ENCODE measurements at places on chromosomes 13 and 19.

DNA sequence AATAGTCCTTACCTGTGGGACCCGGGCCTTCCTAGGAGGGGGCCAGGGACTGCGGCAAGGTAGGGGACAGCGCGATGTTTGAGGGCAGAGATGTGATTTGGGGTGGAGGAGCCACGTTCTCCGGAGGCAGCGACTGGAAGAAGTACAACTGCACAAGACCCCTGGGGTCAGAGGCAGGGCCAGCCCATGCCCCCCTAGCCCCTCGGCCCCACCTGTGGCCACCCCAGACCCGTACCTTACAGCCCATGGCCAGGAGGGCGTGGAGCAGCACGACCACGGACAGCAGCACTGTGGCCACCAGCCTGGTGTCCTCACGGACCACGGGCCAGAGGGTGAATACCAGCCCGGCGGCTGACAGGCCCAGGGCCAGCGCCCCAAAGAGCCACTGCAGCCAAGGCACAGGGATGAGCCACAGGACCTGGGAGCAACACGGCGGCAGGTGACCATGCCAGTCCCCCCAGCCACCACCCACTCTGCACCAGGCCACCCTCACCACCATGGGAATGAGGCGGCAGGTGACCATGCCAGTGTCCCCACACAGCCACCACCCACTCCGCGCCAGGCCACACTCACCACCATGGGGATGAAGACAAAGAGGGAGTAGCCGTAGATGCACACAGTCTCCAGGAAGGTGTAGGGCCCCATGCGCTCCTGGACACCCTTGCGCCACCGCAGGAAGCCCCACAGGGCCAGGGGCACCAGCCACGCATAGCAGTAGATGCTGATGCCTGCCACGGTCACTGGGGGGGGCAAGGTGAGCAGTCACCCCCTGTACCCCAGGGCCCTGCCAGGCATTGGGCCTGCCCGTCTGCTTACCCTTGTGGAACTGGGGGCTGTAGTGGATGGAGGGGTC lies 5.0 kb downstream of the YIPF2 start:
- no peak for ATAC-seq

DNA sequence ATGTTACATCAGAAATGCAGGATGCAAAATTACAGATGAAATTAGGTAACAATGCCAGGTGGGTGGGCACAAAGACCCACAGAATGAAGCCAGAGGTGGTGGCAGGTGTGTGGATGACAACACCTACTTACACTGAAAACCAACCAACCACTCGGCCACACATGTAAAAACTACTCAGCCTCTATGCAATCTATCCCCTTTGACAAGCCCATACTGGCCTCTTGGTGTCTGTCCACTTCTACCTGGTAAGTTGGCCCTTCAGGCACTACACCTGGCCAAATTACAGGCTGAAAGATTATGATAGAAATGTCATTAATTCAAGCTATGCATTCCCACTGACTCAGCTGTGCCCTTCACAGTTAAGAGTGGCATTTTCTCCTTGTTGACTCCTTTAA lies 50.0 kb downstream of the BRD4 start:
- ATAC-seq = no peak

DNA sequence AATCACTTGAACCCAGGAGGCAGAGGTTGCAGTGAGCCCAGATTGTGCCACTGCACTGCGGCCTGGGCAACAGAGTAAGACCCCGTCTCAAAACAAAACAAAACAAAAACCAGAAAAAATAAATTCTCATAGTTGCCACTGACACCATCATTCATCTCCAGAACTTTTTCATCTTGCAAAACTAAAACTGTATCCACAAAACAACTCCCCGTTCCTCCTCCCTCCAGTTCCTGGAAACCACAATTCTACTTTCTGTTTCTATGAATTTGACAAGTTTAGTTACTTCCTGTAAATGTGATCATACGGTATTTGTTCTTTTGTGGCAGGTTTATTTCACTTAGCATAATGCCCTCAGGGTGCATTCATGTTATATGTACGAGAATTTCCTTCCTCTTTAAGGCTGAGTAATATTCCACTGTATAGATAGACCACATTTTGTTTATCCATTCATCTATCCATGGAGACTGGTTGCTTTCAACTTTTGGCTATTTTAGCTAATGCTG lies 13.2 kb upstream of the ADGRE5 start:
- ATAC-seq = peak; percentile 14

DNA sequence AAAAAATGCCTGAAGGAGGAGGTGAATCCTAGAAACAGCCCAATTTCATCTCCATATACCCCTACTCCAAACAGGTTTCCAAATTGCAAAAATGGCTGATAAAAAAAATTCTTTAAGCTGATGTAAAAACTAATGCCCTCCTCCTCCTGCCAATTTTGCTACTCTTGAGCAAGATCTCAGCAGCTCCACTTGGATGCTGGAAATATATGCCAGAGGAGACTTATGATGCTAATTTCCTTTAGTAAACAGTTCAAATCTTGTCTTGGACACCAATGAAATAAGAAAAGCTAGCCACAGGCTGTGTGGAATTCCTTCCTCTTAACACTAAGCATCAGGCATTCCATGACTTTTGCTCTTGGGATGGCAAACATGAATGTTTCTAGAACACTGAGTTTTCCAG lies 67.5 kb downstream of the INSR start:
- ATAC-seq = no peak

DNA sequence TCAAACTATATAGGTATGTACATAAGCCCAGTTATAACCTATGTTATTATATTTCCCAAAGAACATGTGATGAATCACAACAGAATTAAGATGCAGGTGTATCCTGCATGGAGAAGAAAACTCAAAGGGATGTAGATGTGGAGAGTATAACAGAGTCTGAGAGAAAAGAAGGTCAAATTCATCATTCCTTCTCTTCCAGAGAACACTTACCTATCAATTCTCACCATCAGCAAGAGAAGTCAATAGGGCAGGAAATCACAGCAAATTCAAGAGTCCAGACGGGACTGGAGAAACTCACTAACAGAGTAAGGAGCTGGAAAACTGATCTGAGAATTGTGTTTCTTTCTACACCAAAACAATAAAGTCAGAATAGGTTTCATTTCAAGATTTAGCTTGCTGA lies 28.4 kb downstream of the DIAPH3 start:
- ATAC-seq = no peak

DNA sequence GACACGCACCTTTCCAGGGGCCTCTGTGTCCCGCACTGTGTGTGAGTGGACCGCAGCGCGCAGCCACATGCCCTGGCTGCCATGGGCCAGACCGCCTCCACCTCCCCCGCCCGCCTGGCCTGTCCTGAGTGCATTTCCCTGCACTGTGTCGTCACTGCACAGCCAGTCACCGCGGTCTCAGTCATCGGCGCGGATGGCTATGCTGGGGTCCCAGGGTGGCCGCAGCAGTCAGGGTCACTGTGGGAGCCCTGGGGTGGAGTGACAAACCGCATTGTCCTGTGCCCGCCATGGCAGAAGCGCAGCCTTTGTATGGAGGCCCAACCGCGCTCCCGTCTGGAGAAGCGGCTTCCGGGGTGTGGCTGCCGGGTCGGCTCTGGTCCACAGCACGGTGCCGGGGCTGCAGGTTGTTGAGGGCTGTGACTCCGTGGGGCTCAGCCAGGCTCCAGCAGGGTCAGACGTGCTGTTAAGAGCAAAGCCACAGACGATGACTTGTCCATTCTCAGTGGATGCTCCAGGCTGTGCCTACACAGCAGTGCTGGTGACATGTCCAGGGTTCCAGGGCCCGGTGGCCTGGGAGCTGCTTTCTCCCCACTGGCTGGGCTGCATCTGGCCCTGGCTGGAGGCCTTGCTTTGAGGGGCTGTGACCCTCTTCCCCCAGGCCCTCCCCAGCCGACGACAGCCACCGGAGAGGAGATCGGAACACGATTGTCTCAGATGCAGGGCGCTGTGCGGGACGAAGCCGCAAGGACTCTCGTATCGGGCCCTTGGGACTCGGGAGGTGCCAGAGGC lies 6.3 kb upstream of the NDUFS7 start:
- no peak for ATAC-seq

DNA sequence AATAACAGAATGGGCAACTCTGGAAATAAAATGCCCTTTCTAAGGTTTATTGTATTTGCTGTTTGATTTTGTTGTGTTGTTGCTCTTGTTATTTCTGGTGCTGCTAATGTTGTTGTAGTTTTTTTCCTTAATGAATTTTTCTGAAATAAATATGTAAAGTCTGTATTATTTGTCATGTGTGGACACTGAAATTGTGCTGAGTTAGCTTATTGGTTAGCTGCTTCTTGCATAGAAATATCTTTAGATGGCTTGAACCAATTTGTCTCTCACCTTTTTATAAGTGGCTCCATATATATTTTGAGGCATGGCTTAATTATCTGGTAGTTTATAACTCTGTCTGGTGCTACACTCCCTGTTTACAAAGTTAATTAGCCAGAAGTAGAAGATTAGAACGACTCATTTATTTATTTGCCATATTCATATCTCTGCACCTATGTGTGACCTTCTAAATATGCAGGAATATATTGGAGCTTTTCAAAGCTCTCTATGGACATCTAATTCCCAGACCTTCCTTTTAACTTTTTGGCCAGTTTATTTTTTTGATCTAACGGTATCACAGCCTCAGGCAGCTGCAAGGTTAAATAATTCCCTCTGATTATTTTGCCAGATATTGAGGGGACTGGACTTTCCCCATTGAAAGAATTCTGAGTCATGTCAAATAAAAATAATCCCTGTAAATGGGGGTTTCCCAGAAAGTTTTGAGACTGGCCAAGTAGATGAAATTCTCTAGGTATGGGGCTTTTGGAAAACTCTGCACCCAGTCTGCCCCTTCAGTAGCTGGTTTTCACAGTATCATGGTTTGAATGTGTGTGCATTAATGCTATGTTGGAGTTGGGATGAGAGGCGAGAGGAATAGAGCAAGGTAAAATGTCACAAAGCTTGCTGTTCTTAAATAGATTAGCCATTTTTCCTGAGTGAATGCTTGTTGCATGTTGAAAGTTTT lies 1331.7 kb upstream of the MIR17HG start:
- no peak for ATAC-seq

- peak; percentile 35 for ATAC-seq
Measured at GRCh38 chr13:24922387-24922744, 158.4 kb downstream of the RNF17 start.

DNA sequence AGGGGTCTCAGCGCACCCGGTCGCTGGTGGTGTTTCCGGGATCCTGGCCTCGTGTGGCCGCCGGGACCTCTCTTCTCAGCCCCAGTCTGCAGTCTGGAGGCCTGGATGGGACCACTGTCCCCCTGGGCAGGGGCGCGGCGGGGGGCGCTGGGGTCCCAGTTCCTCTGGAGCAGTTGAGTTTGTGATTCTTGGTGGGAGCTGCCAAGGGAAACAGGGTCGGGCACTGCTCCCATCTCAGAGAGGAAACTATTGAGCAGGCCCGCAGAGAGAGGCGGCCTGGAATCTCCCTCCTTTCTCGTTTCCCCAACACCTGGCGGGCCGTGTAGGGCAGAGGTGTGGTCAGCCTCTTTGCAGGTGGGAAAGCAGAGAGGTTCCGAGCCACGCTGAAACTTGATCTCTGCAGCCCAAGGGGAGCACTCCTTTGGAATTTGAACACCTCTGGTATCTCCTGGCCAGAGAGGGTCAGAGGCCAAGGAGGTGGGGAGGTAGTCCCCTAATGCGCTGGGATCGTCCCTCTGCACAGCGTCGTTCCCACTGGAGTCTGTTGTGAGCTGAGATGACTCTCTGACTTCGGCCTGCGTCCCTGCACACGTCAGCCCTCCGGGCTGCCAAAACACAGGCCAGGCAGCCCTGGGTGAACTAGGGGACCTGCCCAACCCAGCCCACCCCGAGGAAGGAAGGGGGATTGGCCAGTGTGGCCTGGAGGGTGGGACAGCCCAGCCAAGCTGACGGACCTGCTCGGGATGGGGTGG lies 741 bp downstream of the PLEKHF1 start:
- peak; percentile 37 for ATAC-seq

- ATAC-seq = peak; percentile 21
Measured at GRCh38 chr19:2253106-2254063, 2.8 kb downstream of the JSRP1 start.

DNA sequence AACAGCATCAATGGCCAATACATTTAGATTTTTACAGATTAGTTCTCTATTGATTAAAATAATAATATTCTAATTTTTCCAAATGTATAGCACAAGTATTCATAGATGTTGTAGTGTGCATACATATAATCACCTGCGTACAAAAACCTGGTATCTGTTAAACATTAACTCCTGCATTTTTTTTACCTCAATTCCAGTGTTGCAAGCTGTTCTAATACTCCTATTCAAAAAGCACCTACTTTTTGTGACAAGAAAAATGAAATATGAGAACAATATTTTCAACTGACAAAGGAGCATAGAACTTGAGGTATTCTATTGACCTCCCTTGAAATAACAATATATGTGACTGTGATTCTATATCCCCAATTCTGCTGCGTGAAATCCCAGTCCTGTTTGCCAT lies 422.9 kb upstream of the PCDH20 start:
- no peak for ATAC-seq

DNA sequence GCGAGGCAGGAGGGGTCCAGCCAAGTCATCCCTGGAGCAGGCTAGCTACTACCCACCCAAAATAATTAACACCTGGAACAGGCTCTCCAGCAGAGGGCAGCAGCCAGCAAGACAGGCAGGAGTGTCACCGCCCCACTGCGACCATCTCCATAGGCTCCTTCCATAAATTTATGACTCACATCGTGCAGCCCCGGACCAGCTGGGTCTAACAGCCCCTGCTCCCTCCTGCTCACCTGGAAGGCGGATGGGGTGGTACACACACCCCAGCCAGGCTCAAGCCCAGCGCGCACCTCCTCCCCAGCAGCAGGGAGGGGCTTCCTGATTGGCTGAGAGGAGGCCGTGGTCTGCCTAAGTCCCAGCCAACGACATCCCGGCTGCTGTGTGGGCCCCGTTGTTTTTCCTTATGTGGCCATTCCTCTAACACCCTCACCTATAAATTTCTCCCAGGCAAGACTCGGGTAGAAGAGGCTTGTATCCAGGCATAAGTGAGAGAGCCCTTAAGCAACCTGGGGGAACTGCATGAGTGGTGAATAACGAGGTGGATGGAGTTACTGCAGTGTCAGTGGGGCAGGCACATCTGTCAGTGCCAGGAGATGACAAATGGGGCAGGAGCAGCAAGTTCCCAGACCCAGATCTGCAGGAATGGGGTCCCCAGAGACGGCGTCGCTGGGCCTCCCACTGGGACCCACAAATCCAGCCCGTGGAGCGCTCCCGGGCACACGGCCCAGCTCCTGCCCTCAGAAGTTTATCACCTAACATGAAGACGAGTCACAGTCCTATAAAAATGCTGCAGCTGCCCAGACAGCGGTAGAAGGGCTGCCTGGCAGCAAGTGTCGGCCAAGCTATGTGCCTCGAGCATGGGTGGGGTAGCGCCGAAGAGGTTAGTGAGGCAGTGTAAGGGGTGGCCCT lies 43.1 kb downstream of the CEBPG start:
- ATAC-seq = peak; percentile 59

GRCh38 chr13:30346153-30346788 lies 38.9 kb upstream of the KATNAL1 start:
- ATAC-seq = peak; percentile 94

DNA sequence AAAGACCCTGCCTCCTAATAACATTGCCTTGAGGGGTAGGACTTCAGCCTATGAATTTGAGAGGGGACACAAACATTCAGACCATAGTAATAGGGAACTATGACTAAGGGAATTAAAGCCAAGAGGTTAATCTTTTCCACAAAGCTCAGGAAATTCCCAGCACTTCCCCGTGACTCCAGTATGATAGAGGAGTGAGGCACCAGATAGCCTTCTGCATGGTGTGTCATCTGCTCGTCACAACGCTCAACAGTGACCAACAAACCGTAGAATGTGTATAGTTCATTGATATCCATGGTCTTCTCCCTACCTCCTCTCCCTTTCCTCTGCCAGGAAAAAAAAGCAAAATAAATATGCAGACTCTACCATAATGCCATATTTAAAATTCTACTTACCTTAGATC lies 64.4 kb downstream of the B3GLCT start:
- no peak for ATAC-seq

All from stimulated activated memory B cell treated with anti-CD40 and anti-IgM and Interleukin-4, amounts not matched to agents 10 μg/mL and 1 μg/mL and 100 μg/mL, for 72 hours (primary cell).